ENCODE measurements at places on chromosomes 5 and 9. TPM values are rescaled to one million over a fixed set of nuclear protein-coding genes. Genes with fewer than 3 reads are reported as not detected.

Gene CAVIN4
- 0.36 TPM for total RNA-seq

Gene TEX48
- total RNA-seq = not detected

Gene TNC
- 68.9 TPM for total RNA-seq

Gene C9orf153
- total RNA-seq = not detected

Gene WASHC1
- total RNA-seq = 2.9 TPM

Gene GFI1B
- total RNA-seq = not detected

Gene TTC23L
- not detected for total RNA-seq

Gene PCDHB5
- 0.63 TPM for total RNA-seq

Gene HMCN2
- not detected for total RNA-seq

Gene GLRA1
- total RNA-seq = not detected

Gene GPRIN1
- 34.0 TPM for total RNA-seq

Gene WNK2
- 1.0 TPM for total RNA-seq

Gene CAPSL
- not detected for total RNA-seq

Gene LCN12
- total RNA-seq = 1.2 TPM

Gene RPL7A
- total RNA-seq = 3,393 TPM

Gene SLC34A1
- total RNA-seq = not detected

Gene KCNN2
- total RNA-seq = 0.22 TPM

Gene HTR1A
- total RNA-seq = not detected

Gene CDC25C
- 17.6 TPM for total RNA-seq

Gene DND1
- 0.14 TPM for total RNA-seq

Gene ANXA2R
- 2.2 TPM for total RNA-seq

Gene ANXA1
- total RNA-seq = 383 TPM

Gene GPR151
- not detected for total RNA-seq

Gene IGIP
- 1.1 TPM for total RNA-seq

Gene NTNG2
- total RNA-seq = not detected

Gene ENTREP1
- 0.87 TPM for total RNA-seq

Gene CCDC152
- total RNA-seq = 2.7 TPM

Gene ARL10
- total RNA-seq = 3.4 TPM

Gene AGTPBP1
- total RNA-seq = 21.0 TPM

Gene CLTA
- total RNA-seq = 461 TPM

Gene PDZD2
- total RNA-seq = 1.8 TPM

Gene PCDHGA9
- 1.9 TPM for total RNA-seq

Gene FOXD4L3
- not detected for total RNA-seq

Gene GRIA1
- total RNA-seq = not detected

All from epithelial cell of proximal tubule (primary cell).